Placental pericyte (primary cell): ENCODE measurements at places on chromosomes 12 and 14. TPM values are rescaled to one million over a fixed set of nuclear protein-coding genes. Genes with fewer than 3 reads are reported as not detected.

AQP5 gene
- not detected in 2 replicates for total RNA-seq

PTPN21 gene
- total RNA-seq, result 11.6 and 14.5 TPM in 2 replicates

WSCD2 gene
- total RNA-seq, result not detected in 2 replicates

PLXNC1 gene
- total RNA-seq, result 1.3 and 12.3 TPM in 2 replicates

CLEC12A gene
- total RNA-seq, result 0.14 TPM in 1 of 2 replicates, not detected in the other
